Mononuclear cell (primary cell): ENCODE measurements at places on chromosomes 11 and 22. TPM values are rescaled to one million over a fixed set of nuclear protein-coding genes. Genes with fewer than 3 reads are reported as not detected.

The SH3BP1 gene
- total RNA-seq = 64.0 TPM

The SYT9 gene
- 0.10 TPM for total RNA-seq

The BUD13 gene
- total RNA-seq = 5.5 TPM

The OR56B4 gene
- total RNA-seq = not detected

The SCGB1A1 gene
- total RNA-seq = not detected

The RIMBP3C gene
- total RNA-seq = 0.10 TPM

The LBHD1 gene
- total RNA-seq = 5.9 TPM

The IGLL5 gene
- 2.0 TPM for total RNA-seq

The CCDC73 gene
- not detected for total RNA-seq

The INS gene
- total RNA-seq = not detected

The EXPH5 gene
- total RNA-seq = 3.8 TPM

The PLXNB2 gene
- total RNA-seq = 66.0 TPM

The POTEH gene
- not detected for total RNA-seq

The MCHR1 gene
- total RNA-seq = not detected

The HORMAD2 gene
- not detected for total RNA-seq

The ABCC8 gene
- under 0.01 TPM for total RNA-seq

The NXPE4 gene
- total RNA-seq = not detected
